ENCODE measurements at places on chromosomes 5 and 9. TPM values are rescaled to one million over a fixed set of nuclear protein-coding genes. Genes with fewer than 3 reads are reported as not detected.
A peak's percentile ranks its signal among the peaks of the same experiment; 100 is the strongest.

DIPK1B gene
- 3.4 TPM for total RNA-seq

NUTM2F gene
- total RNA-seq, result not detected

INSL6 gene
- not detected for total RNA-seq

BSPRY gene
- total RNA-seq, result 11.1 TPM

ROR2 gene
- total RNA-seq, result not detected

GPX8 gene
- total RNA-seq, result not detected

EGFL7 gene
- total RNA-seq, result 2.6 TPM

TICAM2 gene
- total RNA-seq, result 0.85 TPM

QRFP gene
- total RNA-seq, result not detected

CARTPT gene
- total RNA-seq, result not detected

GNA14 gene
- total RNA-seq, result 0.09 TPM

DNA sequence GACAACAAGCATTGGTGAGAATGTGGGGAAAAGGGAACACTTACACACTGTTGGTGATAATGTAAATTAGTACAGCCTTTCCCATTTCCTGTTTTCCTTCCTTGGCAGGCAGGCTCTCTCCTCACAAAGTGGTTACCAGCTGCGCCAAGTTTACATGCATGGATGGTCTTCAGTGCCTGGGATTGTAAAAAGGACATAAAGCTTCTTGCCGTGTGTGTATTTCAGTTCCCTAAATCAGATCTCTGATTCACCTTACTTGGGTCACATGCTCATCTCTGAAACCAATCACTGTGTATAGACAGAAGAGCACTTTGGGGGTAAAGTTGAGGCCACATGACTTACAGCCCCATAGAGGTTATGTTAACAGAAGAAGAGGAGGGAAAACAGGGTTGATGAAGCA lies 92.8 kb downstream of the CAVIN4 start:
- no peak for DNase-seq

DNA sequence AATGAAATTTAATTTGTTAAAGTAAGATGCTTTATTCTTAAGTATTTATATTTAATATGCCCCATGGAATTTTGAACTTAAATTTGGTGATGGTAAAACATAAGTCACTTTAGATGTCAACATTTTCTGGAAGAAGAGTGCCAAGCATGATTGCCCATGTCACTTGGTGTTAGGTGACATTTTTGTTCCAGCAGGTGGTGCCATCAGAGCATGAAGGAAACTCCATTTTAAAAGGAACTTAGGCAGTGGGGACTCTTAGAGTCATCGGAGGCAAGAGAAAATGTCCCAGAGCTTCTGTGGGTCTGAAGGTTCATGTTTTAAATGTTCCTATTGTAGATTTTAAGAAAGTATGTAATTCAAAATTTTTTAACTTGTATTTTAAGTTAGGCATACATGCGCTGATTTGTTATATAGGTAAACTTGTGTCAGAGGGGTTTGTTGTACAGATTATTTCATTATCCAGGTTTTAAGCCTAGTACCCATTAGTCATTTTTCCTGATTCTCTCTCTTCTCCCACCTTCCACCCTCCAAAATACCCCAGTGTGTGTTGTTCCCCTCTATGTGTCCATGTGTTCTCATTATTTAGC lies 789.3 kb downstream of the SEMA5A start:
- no peak for DNase-seq

DNA sequence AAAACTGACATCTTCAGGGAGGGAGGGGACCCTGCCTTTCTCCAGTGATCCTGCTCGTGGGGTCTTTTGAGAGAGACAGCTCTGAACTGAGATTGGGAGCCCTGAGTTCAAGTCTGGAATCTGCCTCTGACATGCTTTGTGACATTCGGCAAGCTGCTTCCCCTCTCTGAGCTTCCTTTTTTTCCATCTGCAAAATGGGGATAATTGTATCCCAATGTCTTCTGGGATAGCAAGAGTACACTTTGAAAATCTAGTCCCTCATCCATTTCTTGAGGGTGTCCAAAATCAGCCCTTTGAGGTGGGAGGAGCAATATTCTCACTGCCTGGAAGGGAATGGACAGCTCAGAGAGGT lies 186.3 kb downstream of the RGS3 start:
- DNase-seq, result no peak

GRCh38 chr9:137376386-137376785 lies 46.6 kb downstream of the EXD3 start:
- no peak for DNase-seq

- DNase-seq, result no peak
Observed at GRCh38 chr9:91735049-91735448, 215.0 kb downstream of the ROR2 start.

DNA sequence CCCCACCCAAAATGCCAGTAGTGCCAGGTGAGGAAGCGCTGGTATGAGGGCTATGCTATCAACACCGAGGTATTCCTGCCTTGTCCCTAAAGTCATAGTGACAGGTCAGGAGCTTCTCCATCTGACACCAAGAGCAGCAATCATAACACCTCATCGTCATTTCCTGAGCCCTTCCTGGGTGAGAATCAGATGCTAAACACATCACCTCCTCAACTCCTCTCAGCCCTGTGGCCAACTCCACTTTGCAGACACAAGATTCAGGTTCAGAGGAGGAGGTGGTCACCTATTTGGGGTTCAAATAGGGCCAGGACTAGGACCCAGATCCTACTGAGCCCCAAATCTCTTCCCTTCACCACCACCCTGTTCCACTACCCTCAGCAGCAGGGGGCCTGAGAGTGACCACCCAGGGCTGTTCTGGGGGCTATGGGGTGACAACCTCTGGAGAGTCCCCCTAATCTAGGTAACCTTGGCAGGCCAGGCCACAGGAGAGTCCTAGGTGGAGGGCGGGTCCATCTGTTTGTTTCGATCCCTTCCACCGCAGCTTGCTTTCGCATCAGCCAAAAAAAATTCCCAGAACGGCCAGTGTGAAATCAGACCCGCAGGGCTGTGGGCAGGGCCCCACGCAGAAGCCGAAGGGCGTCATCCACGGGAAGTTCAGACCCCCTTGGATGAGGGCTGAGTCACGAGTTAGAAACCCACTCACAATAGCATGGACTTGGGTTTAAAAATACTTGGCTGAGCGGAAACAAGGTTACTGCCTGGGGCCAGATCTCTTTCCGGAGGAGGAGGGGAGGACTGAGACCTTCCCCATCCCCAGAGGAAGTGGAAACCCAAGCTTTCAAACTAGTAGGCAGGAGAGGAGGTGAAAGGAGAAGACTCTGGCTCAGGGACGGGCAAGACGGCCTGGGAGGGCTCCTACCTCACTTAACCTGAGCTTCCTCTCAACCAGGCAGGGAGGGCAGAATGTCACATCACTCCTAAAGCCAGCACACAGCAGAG lies 8.7 kb downstream of the STK10 start:
- peak; percentile 44 for DNase-seq

- no peak for DNase-seq
Observed at GRCh38 chr5:109573256-109573655, 116.5 kb upstream of the MAN2A1 start.

- no peak for DNase-seq
Observed at GRCh38 chr9:95989297-95989696, 113.8 kb downstream of the ERCC6L2 start.

GRCh38 chr9:75939536-75940111 lies 49.2 kb downstream of the PCSK5 start:
- no peak for DNase-seq

GRCh38 chr5:11528720-11529119 lies 375.5 kb downstream of the CTNND2 start:
- no peak for DNase-seq
